ENCODE measurements at places on chromosomes 16 and 17.

- DNase-seq, result no peak
Measured at GRCh38 chr17:46818929-46819859, 702 bp upstream of the WNT3 start.

DNA sequence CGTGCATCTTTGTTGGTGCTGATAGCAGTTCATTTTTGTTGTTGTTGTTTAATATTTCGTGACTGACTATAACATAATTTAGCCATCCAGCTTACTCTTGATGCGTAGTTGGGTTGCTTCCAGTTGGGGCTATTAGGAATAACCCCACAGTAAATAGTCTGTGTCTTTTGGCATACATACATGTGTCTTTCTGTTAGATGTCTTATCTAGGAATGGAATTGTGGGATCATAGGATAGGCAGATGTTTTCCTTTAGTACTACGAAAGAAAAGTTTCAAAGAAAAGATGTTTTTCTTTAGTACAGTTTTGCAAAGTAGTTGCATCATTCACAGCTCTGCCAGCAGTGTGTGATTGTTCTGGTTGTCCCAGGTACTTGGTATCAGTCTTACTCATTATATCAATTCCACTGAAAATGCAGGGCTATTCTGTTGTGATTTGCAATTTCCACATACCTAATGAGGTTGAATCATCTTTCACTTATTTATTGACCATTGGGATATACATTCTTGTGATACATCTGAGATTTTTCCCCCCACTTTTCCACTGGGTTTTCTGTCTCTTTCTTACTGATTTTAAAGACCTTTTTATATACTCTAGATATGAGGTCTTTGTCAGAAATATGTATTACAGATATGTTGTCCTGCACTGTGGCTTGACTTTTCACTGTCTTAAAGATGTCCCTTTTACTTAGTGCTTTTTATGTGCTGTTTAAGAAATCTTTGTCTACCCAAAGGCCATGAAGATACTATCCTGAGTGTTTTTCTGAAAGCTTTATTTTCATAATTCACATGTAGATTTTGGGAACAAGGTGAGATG is 173.3 kb downstream of the MRTFB start:
- DNase-seq, result no peak

- no peak for DNase-seq
Measured at GRCh38 chr16:81436386-81436785, 8.2 kb upstream of the CMIP start.

GRCh38 chr16:49362230-49362629 is 11.4 kb upstream of the C16orf78 start:
- DNase-seq, result no peak

DNA sequence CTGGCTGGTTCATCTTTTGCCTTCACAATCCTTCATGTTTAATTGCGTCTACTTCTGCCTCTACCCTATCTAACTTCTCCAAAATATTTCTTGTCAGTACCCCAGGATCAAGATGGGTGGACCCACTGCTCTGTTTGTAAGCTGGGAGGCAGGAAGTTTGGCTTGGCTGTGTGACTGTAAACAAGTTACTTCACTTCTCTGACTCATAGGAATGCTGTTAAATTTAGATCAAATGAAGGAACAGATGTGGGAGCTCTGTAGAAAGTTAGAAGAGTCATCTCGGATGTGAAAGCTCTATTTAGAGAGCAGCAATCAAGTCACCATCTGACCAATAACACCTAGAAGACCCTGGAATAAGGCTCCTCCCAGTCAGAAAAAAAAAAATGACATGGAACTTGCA is 55.2 kb upstream of the MRTFB start:
- no peak for DNase-seq

DNA sequence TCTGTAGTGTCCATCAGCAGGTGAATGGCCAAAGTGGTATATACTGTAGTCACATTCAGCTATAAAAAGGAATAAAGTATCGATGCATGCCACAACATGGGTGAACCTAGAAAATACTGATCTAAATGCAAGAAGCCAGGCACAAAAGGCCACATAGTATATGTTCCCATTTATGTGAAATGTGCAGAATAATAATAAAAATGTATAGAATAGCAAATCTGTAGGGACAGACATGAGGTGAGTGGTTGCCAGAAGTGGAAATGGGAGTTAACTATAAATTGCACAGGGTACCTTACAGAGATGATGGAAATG is 23.1 kb downstream of the DBNDD1 start:
- DNase-seq, result no peak

GRCh38 chr16:2234813-2235170 is 1.5 kb upstream of the DNASE1L2 start:
- no peak for DNase-seq

DNA sequence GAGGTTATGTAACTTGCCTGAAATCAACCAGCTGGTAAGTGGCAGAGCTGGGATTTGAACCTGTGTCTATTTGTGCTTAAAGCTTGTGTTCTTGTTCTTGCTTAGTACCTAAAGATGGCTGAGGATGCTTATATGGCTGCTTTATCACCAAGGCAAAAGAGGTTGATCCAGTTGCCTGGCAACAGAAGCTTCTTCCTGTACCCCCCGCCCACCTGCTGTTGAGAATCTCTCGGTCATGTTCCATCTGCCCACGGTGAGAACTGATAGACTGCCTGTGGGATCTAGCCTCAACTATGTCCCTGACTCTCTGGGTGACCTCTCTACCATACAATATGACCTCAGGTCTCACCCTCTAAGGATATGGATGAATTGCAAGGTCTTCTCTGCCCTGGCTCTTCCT is 60.7 kb downstream of the ABCC6 start:
- DNase-seq, result no peak

- no peak for DNase-seq
Measured at GRCh38 chr17:64413513-64413912, 22.9 kb upstream of the PECAM1 start.

GRCh38 chr17:82218349-82219075 is 5.9 kb upstream of the CCDC57 start:
- DNase-seq, result no peak

GRCh38 chr17:47199627-47200324 is 9.4 kb upstream of the MYL4 start:
- no peak for DNase-seq

GRCh38 chr17:15966183-15966878 is 21.4 kb downstream of the ADORA2B start:
- no peak for DNase-seq

DNA sequence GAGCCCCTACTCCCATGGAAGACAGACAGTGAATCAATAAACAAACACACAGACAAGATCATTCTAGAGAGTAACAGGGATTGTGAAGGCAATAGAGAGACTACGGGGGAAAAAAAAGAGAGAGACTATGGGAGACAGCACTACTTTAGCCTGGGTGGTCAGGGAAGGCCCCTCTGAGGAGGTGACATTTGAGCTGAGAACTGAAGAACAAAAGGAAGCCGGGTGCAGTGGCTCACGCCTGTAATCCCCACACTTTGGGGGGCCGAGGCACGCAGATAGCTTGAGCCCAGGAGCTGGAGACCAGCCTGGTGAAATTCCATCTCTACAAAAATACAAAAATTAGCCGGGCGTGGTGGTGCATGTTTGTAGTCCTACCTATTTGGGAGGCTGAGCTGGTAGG is 29.2 kb downstream of the SALL1 start:
- DNase-seq, result no peak

GRCh38 chr16:85981826-85982562 is 83.0 kb downstream of the IRF8 start:
- no peak for DNase-seq

DNA sequence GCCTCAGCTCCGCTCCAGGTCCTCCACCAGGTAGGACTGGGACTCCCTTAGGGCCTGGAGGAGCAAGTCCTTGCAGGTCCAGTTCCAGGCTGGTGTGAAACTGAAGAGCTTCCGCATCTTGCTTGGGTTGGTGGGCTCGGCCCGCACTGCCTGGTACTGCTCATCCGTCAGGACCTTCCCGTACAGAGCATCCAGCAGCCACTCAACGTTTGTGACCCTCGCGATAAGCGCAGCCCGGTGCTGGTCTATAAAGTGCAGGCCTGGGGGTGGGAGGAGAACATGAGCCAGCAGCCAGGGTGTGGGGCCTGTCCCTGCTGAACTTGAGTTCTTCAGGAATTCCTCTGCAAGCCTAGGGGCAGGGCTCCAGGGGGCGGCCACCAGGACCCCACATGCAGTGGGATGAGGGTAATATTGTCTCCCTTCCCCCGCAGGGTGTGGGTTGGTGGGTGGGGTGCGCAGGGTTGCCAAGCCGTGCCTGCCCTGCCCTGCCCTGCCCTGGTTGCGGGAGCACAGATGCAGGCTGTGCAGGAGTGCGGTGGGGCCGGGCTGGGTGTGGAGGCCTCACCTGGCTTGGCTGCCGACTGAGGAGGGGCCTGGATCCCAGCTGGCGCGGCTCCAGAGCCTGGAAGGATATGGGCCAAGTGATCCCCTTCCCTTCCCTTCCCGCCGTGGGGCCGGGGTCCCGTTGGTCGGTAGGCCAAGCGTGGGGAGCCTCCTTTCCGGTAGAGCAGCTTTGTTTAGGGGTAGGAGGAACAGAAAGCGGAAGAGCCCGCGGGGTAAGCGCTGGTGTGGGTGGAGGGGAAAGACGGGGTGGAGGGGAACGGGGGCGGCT is 762 bp downstream of the PYCARD start:
- DNase-seq, result peak; percentile 24

DNA sequence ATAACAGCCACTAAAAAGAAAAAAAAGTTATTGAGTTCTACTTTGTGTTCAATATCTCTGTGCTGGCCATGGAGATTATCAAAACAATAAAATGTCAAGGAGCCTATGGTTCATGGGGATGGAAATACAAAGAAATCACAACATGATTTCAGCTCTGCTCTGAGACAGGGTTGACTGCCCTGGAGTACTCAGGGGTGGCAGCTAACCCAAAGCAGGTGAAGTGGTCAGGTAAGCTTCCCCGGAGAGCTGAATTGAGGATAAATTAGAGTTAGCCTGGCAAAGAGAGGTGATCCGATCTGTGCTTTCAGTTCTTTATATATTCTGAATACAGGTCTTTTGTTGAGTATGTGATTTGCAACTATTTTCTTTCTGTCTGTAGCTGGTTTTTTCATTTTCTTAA is 119.3 kb upstream of the TMEM97 start:
- no peak for DNase-seq

DNA sequence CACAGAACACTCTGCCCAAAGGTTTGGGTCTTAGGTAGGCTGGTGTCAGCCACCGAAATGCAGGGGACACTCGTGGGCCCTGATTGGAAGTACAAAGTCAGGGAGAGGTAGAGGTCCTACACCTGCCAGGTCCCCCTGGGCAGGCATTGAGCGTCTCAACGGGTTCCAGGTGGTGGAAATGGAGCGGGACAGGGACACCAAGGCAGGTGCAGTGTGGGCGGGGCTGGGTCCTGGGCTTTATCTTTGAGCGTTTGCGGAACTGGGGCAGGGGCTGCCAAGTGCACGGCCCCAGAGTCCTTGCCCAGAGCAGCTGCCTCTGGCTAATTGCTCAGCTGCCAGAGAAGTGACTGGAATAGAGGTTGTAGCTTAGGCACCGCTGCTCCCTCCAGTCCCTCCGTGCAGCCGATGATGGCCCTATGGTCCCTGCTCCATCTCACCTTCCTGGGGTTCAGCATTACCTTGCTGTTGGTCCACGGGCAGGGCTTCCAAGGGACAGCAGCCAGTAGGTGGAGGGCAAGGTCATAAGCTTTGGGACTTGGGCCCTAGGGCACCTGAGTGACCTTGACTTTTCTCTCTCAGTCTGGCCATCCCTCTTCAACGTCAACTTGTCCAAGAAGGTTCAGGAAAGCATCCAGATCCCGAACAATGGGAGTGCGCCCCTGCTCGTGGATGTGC is at the start of gene ZACN:
Gene ZACN, plus strand, starts transcription at position 323 of the 675 bp plus-strand sequence. Its CDS starts 83 bp downstream, at position 406.
- DNase-seq, result no peak

- no peak for DNase-seq
Measured at GRCh38 chr16:87945351-87946042, 5.7 kb upstream of the BANP start.

GRCh38 chr16:633336-634050 is 2.6 kb downstream of the METTL26 start:
- no peak for DNase-seq

DNA sequence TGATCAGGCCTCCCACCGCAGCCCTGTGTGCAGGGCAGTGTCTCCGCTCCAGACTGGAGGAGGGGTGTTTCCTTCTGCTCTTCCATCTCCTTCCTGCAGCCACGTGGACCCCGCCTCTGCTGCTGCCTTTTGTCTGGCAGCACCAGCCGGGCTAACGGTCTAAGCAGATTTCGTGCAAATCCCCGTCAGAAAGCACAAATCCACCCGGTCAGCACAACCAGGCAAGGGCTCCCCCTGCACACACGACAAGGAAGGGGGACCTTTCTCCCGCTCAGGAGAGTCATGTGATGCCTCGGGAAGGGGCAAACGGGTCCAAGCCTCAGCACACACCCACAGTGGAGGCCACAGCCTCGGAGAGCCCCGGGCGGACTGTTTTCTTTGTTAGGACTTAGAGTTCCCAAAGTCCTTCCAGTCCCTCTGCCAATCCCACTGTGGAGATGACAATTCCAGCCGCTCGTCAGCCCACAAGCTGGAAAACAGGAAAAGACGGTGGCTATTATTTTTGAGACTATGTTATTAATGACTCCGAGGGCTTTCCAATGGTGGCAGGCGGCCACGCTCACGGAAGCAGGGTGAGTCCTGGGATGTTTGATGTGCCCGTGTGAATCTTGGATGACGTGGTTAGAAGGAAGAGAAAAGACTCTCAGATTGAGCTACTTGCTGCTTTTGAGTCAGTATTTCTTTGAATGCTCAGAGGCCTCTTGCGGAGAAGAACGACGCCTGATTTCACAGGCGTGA is 22.5 kb upstream of the MEAK7 start:
- no peak for DNase-seq

Measured in CD4-positive, alpha-beta T cell treated with Interleukin-15 for 4 hours (primary cell).